ENCODE measurements at places on chromosomes 16 and 17.
A peak's percentile ranks its signal among the peaks of the same experiment; 100 is the strongest.

- no peak for DNase-seq
These were observed 231.0 kb downstream of the C16orf95 start for GRCh38 chr16:87086156-87086555.

GRCh38 chr16:68349838-68350410 is 39.1 kb downstream of the PRMT7 start:
- no peak for DNase-seq

- DNase-seq = no peak
These were observed 2.6 kb upstream of the EXOSC6 start for GRCh38 chr16:70254180-70254964.

- DNase-seq = no peak
These were observed 15.7 kb upstream of the KPNB1 start for GRCh38 chr17:47633996-47634395.

GRCh38 chr17:44595216-44595775 is 38.0 kb downstream of the FZD2 start:
- no peak for DNase-seq

DNA sequence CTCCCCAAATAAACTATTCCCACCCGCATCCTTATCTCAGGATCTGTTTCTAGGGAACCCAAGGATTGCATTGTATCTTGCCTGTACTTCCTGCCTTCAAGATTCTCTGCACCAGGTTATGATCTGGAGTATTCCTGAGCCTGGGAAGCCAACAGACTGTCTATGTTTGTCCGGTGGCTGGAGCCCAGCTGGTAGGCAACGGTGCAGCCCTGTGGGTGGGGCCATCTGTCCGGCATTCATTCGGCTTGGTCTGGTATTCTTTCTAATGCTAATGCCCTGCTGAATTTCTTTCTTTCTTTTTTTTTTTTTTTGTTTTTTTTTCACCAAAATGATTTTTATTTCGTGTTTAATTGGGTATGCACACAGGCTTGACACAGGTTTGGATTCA is 20.7 kb upstream of the TVP23A start:
- no peak for DNase-seq

GRCh38 chr17:12472252-12473173 is 193.2 kb upstream of the MYOCD start:
- DNase-seq = no peak

- DNase-seq = no peak
These were observed 4.7 kb upstream of the MMP15 start for GRCh38 chr16:58020628-58021521.

DNA sequence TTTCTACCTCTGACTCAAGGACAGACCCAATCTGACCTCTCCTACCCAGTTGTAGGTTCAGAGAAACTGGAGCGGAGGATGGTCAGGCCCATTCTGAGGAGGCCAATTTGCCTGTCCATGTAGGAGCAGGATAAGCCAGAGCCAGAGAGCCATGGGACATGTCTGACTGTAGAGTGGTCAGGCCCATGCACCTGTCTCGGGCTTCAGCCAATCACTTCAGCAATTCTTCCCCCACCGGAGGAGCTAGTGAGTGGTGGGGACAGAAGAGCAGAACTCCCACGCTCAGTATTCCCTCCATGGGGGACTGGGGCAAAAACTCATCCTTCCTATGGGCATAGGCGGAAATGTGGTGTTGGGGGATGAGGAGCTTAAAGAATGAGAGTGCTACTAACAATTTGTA is 14.3 kb downstream of the DCAF7 start:
- no peak for DNase-seq

GRCh38 chr16:1643521-1643920 is 31.4 kb downstream of the CRAMP1 start:
- DNase-seq = no peak

GRCh38 chr16:81936209-81937000 is 74.9 kb downstream of the SDR42E1 start:
- DNase-seq = no peak

DNA sequence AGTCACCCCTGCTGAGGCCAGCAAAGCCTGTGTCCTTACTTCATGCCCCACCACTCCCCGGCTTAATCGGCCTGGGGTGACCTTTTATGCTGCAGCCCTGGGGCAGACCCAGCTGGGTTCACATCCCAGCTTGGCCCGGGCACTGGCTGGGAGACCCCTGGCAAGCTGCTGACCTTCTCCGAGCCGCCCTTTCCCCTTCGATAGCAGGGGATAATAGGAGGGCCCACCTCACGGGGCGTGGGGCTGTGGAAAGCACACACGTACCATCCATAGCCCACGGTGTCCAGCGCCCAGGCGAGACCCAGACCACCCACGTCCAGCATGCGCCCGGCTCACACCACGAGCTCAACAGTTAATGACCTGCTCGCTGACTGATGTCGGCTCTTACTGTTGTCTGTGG is 26.8 kb downstream of the TBC1D16 start:
- DNase-seq = no peak

- no peak for DNase-seq
These were observed 29.6 kb downstream of the NLK start for GRCh38 chr17:28071891-28072606.

DNA sequence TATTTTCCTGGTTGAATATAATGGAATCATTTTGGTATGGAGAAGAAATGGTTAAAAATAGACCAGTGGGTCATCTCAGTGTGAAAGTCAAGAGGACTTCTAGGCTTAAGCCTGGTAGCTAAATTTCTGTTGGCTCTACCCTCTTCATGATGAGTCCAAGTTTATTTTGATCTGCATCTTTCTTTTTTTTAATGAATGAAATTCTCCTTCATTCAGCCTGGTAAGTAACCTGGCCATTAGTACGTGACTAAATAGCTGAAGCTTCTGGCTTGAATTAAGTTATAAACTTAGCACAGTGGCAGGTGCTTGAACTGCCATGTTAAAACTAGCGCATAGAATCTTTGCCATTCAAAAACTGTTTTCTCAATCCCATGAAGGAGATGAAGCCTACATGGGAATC is 28.0 kb downstream of the NF1 start:
- no peak for DNase-seq

DNA sequence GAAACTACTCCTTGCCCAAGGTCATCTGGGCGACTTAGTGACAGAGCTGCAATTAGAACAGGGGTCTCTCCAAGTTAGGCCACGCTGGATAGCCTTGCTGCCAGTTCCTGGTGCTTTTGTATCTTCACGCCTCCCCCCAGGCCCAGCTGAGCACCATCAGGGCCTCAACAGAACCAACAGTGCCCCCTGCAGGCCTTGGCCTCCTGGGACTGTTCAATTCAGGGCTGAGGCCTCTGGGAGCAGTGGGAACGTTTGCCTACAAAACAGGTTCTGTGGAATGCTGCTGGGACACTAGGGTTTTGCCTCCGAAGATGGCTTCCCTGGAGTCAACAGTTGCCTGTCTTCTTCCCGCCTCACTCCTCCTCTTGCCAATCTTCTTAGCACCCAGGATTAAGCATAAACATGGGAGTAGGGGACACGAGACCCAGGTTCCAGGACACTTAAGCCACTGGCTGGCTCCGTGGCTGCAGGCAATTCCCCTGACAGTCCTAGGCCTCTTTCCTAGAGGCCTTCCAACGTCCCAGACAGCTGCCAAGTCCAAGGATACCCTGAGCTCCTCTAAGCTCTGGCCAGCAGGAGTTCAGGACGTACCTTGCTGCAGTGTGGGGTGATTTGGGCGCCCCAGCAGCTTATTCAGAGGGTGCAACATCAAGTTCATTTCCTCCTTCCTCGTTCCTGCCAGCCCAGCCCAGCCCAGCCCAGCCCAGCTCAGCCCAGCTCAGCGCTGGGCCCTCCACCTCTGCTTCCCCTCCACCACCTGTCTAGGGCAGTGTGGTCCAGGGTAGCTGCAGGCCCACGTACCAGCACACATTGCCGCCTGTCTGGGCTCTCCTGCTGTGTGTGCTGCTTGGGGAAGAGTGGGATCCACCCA is 246.6 kb upstream of the RPL38 start:
- no peak for DNase-seq

GRCh38 chr17:27481327-27481726 is 25.1 kb downstream of the KSR1 start:
- peak; percentile 19 for DNase-seq

DNA sequence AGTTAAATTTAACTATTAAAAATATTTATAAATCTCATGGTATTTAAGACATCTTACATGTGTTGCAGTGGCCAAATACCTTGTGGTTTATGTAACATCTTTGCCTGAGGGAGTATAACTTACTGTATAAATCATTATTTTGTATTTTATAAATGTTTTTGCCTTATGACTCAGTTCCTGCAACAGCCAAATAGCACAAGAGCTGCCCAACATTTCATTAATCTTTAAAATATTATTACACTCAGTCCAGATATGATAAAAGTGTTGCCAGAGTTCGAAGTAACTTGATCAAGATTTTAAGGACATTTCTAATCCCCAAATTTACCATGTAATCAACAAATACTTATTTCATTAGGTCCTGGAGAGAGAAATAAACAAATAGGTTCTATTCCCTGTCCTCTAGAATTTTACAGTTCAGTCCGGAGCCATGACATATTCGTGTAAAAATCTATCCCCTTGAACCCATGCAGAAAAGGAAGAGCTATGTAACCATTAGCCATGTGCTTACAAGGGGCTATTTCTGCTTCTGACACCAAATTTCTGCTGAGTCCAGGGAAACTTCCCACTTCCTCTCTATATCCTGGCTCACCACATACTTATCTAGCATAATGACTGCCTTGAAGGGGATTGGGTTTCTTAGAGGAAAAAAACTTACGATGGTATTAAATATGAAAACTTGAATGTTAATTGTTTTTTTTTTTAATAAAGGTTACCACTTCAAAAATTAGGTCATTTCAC is 44.0 kb downstream of the IRX6 start:
- DNase-seq = no peak

DNA sequence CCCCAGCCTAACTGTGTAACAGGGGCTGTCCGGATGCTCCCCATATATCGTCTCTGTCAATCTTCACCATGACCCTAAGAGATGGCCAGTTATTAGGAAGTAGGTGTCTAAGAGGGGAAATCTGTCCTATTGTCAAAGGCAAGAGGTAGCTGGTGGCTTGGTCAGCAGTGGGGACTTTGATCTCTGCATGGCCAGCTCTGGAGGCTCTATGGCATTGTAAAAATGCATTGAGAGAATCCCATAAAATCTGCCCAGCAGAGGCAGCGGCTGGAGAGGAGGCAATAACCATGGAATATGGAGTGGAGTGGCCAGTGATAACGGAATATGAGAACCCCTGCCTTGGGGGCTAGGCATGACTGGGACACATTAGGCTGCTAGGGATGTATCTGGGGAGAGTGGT is 88.8 kb downstream of the MRM1 start:
- DNase-seq = no peak

GRCh38 chr16:58057121-58057520 is 31.6 kb downstream of the MMP15 start:
- no peak for DNase-seq

DNA sequence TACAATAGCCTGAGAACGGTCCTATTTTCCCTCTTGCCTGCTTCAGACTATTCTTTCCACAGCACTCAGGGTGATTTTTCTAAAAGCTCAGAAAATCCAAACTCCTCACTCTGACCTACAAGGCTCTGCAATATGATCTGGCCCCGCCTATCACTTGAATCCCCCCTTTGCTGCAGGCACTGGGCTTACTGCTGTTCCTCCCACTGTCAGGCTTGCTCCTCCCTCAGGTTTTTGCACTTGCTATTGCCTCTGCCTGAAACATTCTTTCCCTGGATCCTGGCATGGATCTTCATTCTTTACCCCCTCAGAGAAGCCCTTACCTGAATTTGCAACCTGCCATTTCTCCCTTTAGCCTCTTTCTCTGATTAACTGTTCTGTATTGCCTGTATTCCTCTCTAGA is 52.3 kb downstream of the RPGRIP1L start:
- DNase-seq = no peak

DNA sequence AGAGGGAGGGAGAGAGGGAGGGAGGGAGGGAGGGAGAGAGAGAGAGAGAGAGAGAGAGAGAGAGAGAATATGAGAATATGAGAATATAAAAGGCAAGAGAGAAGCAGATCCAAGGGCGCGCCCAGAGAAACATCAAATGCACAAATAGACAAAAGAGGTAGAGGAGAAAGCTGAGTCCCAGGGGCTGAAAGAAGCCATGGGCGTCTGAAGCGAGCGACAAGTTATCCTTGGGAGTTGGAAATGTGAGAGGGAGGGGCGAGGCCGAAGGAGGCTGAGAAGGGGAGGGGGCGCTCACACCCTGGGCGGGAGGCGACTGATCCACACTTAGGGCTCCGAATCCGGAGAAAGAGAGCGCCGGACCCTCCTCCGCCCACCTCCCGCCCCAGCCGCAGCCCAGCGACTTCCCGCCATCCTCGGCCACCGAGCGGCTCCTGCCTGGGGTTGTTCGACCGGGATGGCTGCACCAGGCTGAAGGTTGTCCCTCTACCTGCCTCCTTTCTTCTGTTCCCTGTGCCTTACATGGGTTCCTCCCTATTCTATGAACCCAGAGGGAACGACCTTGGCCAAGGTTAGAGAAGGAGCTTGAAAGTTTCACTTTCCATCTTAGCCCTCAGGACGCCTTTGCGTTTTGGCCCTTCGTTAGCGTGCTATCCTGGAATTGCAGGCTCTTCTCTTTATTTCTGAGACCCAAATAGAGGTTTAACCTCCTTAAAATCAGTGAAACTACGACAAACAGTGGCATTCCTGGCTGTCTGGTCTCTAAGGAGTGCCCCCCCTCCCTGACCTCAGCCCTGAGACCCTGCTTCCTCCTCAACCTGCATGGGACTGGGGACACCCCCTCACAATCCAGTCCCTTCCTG is 21.2 kb upstream of the HOXB9 start:
- no peak for DNase-seq

- DNase-seq = no peak
These were observed 98.4 kb downstream of the XYLT1 start for GRCh38 chr16:17372386-17372785.

DNA sequence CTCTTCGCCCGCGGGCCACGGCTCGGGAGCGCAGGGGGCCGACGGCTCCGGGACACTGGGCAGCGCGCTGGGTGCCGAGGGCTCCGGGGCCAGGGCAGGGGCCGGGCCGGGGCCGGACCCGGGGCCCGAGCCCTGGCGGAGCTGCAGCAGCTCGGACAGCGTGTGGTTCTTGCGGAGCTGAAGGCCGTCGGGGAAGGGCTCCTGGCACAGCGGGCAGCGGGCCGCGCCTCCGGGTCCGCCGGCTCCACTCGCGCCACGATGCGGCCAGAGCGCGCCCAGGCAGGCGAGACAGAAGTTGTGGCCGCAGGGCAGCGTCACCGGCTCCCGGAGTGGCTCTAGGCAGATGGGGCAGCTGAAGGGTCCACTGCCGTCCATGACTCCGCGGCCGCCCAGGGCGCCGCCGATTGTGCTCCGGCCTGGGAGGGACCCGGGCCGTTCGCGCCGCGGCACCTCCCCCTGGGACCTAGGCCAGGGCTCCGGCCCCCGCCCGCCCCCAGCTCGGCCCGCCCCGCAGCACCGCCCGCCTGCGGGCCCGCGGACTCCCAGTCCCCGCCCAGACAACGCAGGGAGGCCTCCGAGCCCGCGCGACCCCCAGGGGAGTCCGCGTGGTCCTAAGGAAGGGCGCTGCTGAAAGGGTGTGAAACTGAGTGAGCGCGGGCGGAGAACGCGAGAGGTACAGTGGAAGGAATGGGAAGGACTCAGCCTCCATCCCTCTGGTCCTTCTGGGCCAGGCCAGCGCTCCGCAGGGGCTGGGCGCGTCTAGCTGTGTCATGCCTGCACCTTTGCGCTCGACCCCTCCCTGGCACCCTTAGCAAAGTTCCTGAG is at the start of gene TRIM47:
TRIM47 (minus strand) TSS at position 408 of the 825 bp plus-strand sequence; CDS start at position 375, 33 bp downstream.
- DNase-seq = no peak
